Fibroblast of skin of scalp (primary cell): ENCODE measurements at places on chromosomes 13 and 19.

DNA sequence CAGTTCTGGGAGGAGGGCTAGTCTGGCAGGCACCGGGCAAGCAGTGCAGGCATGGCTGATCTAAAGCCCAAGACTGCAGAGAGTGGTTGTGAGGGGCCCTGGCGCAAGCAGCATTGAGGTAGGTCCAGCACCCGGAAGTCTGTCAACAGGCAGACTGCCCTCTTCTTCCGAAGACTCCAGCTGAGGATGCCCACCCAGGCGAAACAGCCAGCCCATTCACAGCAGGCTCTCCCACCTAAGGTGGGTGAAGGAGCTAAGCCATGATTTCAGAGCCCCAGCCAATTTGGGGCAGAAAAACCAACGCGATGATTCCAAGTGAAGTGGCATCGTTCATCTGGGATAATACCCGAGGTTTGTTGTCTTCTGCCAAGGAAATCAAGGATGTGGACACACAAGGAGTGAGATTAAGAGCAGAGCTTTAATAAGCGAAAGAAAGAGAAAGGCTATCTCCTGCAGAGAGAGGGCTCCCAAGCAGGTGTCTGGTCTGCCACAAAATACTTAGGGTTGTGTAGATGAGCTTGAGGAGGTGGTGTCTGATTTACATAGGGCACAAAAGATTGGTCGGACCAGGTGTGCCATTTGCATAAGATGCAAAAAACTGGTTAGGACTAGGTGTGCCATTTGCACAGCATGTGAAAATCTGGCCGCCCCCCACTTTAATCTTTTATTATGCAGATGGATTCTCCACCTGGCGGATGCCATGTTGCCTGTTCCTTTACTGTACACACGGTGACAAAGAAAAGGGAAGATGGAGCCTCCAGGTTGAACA, 22.6 kb downstream of the FAM124A start:
- no peak for DNase-seq

- DNase-seq, result no peak
Observed at GRCh38 chr13:74927823-74928222, 554.1 kb downstream of the TBC1D4 start.

- peak; percentile 14 for DNase-seq
Observed at GRCh38 chr13:39870197-39870747, 214.8 kb downstream of the COG6 start.

GRCh38 chr19:29478578-29479565, 46.9 kb upstream of the VSTM2B start:
- no peak for DNase-seq

DNA sequence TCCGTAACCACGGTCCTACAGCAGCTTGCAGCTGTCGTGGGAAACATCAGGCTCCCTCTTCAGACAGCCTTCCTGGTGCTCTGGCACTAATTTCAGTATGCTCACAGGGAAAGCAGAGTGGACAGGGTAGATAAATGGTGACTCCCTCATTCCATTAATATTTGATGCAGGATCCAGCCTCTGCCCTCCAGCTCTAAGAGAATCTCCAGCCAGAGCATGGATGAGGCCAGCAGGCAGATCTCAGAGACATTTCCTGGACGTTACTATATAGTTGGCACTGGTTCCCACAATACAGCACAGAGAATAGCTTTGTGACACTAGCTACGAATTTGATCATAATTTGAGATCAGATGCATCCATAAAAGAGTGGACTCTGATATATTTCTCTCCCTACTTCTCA, 341.4 kb downstream of the LIG4 start:
- no peak for DNase-seq

- no peak for DNase-seq
Observed at GRCh38 chr19:40610396-40611064, 9.4 kb downstream of the LTBP4 start.

GRCh38 chr19:4064149-4064495, 2.6 kb downstream of the ZBTB7A start:
- no peak for DNase-seq

- no peak for DNase-seq
Observed at GRCh38 chr19:311813-312261, 20.6 kb upstream of the PLPP2 start.

DNA sequence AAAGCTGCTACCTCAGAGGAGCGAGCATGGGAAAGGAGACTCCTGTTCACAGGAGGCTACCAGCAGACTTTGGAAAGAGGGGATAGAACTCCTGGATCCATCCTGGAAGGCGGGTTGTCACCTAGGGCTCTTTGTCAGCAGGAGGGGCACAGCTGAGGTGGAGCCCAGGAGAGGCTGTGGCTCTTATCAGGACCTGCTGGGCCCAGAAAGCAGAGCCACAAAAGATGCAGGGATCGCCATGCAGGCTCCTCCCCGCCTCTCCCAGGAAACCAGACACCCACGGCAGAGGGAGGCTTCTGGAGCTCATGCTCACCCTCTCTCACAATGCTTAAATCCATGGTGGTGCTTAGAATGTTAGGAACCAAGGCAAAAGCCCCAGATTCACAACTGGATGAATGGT, 994.2 kb downstream of the UQCRFS1 start:
- no peak for DNase-seq

- no peak for DNase-seq
Observed at GRCh38 chr13:28497143-28497876, 2.4 kb upstream of the FLT1 start.

DNA sequence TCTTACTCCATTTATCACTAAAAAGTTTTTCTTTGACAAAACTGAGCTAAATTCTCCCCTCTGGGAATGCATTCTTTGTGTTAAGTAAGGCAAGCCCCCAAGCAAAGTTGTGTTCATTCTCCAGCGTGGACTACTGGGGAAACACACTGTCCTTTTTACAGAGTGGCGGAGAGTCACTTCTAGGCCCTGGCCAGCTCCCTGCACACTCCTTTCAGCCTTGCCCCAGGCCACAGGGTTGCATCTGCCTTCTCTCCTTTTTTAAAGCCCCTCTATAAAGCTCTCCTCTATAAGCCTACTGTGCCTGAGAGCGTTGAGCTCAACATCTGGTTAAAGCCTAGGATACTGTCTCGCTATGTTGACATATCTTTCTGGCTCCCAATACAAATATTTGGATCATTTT, 803.4 kb downstream of the PCDH17 start:
- no peak for DNase-seq

- no peak for DNase-seq
Observed at GRCh38 chr19:42099336-42099925, 23.5 kb downstream of the ZNF574 start.

- no peak for DNase-seq
Observed at GRCh38 chr13:106232681-106233080, 302.8 kb downstream of the EFNB2 start.

DNA sequence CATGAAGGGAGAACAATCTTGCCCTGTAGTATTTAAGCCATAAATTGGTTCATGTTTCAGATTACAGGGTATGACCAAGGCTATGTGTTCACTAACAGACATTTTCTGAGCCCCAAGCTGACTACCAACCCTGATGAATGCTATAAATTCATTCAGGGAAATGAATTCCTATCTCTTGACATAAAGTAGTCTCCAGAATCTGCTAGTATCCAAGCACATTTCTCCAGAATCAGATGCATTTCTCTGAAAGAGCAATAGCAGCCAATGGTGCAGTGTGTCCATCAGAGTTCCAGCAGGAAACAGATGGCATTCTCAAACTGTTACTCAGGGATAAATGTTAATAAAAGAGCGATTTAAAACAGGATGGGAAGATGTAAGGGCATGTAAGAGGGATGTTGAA, 226.4 kb downstream of the COG6 start:
- peak; percentile 61 for DNase-seq

DNA sequence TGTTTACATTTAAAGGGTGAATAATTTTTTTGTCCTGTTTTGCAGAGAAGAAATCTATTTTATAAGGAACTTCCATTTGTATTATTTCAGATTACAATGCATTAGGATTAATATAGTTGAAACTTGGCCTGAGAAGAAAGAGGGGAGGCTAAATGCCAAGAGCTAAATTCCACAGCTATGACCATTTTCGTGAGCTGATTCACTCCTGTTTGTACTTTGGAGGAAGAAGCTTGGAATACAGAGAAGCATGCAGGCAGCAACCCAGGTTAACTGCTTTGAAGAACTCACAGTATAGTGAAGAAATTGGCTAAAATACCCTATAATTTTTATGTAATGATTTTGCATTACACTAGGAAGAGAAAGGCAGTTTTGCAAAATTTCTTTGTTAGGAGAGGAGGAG, 309.4 kb upstream of the KLF12 start:
- DNase-seq, result peak; percentile 84

DNA sequence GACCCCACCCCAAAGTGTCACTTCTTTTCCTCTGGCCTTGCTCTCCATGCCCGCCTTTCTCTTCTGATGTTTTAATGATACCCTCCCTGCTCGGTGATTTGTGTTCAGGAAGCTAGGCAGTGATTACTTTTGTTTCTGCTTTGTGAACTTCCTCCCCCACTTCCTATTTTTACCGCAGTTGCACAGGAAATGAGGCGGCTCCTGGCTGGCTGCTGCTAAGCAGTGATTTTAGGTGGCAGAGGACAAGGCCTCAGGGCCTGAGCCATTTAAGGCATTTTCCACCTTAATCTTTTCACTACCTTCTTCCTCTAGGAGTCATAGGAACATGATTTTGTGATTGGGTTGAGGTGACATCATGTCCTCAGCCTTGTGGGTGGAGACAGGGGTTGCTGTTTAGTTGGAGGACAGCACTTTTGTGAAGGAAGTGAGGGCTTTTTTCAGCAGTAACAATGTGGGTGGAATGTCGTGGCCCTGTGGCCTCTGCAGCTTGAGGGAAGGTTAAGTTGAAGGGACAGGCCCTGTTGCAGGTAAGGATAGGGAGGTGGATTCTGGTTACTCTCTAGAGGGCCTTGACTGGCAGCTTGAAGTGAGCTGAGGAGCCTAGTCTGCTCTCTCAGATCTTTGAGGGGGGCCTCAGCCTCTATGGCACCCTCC, 15.7 kb downstream of the GARRE1 start:
- DNase-seq, result peak; percentile 70

DNA sequence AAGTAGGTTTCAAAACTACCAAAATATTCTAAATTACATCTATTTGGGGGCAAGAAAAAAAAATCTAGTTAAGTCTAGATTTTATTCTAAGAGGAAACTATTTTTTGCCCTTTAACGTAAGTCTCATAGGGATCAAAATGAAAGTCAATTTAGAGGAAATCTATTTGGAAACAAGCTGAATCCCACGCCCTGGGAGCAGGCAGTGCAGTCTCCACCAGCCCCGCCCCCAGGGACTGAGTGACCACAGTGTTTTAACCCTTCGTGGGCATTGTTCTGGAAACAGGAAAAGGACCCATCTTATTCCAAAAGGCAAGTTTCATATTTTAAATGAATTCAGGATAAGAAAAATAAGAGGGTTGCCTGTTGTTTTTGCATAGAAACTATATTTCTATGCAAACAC, 209.7 kb downstream of the SPRY2 start:
- DNase-seq, result no peak

DNA sequence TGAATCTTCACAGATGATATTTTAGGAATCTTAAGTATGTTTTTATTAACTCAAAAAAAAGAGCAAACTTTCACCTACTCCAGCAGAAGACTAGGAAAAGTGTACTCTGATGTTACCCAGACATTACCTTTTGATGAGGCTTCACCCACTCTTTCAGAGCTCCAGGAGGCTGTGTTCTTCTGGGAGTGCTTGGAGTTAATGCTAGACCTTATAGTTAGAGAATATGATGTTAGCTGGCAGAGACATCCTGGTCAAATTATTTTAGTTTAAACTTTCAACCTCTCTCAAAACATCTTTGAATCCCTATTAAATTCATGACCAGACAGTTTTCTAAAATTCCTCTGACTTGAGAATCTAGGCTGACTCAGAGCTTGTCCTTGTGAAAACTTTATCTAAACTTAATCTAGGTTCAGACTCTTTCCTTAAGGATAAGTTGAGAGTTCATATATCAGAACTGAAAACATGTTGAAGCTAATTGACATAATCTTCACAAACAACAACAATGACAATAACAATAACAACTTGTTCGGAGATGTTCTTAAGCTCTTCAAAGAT, 82.8 kb downstream of the ITGBL1 start:
- DNase-seq, result peak; percentile 54

GRCh38 chr19:45769821-45770191, 754 bp upstream of the SIX5 start:
- peak; percentile 41 for DNase-seq

DNA sequence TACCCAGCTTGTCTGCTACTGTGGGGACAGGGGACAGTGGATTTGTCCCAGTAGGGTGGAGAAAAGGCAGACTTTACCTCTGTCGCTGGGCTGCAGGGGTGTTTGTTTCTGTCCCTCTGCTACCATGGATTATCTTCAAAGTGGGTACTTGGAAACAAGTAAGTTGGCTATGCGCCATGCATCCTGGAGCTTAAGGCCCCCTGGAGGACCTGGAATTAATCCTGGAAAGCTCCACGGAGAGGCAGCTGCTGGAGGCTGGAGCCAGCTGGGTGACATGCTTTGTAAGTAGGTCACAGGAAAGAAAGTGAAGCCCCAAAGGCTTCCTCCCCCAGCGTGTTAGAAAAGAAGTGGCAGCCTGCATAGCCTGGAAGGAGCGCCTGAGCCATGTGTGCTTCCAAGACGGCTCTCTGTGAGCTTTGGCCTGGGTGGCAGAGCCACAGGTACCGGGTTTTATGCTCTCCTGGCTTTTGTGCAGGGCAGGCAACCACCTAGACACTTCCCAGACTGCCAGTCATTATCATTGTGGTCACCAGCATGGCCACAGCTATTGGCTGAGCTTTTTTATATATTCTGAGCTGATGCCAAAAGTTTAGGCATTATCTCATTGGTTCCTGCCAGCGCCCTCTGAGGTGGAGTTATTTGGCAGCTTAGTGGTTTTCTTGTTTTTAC, 9.5 kb downstream of the B3GLCT start:
- DNase-seq, result peak; percentile 82

DNA sequence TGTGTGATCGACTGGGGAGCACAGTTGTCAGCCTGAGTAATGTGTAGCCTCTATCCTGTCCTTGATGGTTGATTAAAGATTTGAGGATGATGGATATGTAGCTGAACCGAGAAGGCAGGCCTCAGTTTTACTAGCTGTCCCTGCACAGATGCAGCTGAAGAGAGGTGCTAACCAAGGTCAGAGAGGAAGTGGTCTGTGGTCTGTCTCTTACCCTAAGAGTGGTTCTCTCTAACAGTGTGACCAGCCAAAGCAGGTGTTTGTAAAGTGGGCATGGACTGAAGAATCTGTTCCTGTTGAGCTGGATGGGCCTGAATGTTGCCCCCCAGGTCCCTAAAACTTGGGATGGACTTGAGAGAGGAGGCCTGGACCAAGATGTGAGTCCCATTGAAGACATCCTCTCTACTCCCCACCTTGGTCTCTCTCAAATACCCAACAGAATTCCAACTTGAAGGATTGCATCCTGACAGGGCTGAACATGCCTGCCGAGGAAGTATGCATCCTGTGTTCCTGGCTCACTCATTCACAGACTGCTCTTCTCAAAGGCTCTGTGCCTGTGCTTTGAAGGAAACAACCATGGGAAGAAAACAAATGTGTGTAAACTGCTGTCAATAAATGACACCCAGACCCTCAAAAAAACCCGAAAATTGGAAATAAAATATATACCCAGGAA, 223.8 kb downstream of the MAB21L1 start:
- DNase-seq, result no peak

GRCh38 chr19:18593367-18594095, 4.9 kb downstream of the REX1BD start:
- DNase-seq, result no peak

GRCh38 chr19:40549007-40549708, 27.5 kb upstream of the SHKBP1 start:
- peak; percentile 37 for DNase-seq
